ENCODE measurements at places on chromosomes 6 and 20. TPM values are rescaled to one million over a fixed set of nuclear protein-coding genes. Genes with fewer than 3 reads are reported as not detected.

GRCh38 chr6:19289457-19289856 lies 547.7 kb upstream of the ID4 start:
- DNase-seq = no peak

GRCh38 chr20:5751856-5752255 lies 1.7 kb downstream of the SHLD1 start:
- DNase-seq = no peak

DNA sequence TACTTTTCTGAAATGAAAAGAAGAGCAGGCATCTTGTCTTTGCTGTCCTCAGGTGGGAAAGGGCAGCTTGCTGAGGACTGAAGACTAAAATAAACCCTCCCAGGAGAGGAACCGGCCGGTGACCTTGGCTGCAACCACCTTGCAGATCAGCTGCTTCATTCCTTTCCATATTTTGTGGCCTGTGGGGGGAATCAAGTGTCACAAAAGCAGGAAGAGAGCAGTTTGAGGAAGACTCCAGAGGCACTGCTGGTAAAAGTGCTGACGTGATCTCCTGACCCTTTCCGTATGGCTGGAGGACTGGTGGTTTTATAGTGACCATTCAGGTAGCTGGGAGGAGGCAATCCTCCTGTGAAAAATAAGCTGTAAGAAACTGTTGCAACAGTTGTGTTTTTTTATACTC lies 157.0 kb downstream of the PLCB4 start:
- DNase-seq = no peak

- no peak for DNase-seq
Observed at GRCh38 chr20:3998998-3999397, 16.4 kb downstream of the RNF24 start.

TRIM15 gene
- not detected for total RNA-seq

FAXC gene
- total RNA-seq = 0.49 TPM

KCNG1 gene
- 3.5 TPM for total RNA-seq
